ENCODE measurements at places on chromosomes 5 and 9.

- DNase-seq, result no peak
These were observed 161.8 kb downstream of the PBX3 start for GRCh38 chr9:125908966-125909365.

- DNase-seq, result no peak
These were observed 62.9 kb upstream of the PANK3 start for GRCh38 chr5:168642019-168642418.

DNA sequence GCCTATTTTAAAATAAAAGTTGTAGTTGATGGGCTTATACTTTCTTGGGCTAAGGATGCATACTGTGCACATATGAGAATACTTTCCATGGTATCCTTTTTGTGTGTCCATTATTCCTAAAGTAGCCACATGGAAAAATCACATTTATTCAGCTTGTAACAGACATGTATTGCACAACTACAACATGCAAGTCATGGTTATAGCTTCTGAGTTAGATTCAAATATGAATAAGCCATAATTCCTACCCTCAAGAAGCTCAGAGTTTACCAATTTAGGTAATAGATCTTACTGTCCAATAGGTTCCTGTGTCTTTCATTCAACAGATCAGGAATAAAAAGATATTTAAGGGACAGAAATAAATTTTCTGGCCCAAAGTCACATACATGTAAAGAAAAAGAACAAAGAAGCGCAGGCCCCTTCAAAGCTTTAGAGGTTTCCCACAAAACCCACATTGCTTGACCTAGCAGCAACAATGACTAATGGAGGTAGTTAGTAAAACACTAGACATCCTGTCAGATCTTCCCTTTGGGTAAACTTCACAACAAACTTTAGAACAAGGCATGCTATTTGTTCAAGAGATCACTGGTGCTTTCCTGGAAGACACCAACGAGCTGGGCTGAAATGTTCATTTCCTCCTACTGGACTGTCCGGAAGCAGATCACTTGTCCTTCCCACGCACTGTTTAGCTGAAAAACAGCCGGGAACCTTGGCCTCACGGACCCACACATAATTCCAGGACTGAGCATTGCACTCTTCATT is 78.4 kb upstream of the ITGA1 start:
- DNase-seq, result no peak

- no peak for DNase-seq
These were observed 2.1 kb upstream of the OGN start for GRCh38 chr9:92406477-92406876.

- DNase-seq, result no peak
These were observed 724 bp downstream of the MACROH2A1 start for GRCh38 chr5:135398160-135398854.

GRCh38 chr9:117234103-117234502 is 180.8 kb downstream of the ASTN2 start:
- DNase-seq, result no peak
